ENCODE measurements at places on chromosomes 16 and 17.

- no peak for DNase-seq
Measured at GRCh38 chr16:87792205-87792565, 26.4 kb upstream of the KLHDC4 start.

DNA sequence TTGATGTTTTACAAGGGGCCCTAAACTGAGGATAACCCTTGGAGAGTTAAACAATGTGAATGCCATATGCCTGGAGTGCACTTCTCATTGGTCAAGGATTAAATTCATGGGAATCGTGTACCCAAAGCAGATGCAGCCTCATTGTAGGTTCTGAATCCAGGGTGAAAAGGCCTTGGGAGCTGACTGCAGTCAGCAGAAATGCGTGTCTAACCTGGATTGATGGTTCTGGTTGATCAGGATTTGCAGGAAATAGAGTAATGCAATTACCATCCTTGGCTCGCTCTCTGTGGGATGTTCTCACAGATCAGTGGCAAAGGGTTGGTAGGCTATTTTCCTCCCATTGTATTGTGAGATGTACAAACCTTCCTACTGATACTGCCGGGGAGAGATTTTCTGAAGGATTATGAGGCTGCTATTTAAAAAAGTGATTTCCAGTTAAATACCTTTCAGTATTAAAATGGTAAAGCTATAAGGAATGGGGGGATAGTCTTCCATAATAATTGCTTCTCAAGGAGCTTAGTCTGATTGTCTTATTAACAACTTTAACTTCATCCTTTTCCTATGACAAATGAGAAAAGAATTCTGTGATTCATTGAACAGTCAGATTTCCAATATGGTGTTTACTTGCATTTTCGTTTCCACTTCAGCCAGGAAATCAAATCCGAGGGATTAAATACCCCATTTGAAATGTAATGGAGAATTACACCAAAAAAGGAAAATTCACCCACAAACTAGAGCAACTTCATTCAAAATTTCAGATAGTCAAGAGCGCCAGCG, 1028.1 kb upstream of the EEF2KMT start:
- no peak for DNase-seq

DNA sequence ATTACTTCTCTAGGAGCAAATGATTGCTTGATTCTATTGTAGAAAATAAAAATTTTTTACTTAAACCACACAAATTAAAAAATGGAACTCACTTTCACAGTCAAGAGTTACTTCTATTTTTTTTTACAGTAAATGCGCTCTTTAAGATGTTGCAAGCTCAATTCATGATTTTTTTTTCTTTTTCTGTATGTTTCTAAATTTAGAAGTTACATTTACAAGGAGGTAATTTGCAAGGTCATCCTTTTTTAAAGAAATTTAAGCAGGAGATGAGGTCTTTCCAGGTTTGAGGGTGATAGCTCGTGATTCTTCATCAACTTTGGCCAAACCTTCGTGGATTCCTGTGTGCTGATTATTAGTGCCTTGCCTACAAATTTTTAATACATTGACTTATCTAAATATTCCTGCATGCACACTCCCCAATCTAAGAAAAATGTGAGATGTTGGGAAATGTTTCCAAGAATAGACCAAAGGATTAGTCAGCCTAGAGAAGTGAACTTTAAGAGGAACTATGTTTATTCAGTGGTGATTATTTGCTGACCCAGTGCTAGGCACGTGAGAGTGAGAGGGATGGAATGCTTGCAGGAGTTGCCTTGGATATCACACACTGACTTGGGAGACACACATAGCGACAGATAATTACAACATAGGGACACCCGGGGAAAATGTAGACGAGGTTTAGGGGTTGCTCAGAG, 429.8 kb downstream of the MAF start:
- DNase-seq = no peak

DNA sequence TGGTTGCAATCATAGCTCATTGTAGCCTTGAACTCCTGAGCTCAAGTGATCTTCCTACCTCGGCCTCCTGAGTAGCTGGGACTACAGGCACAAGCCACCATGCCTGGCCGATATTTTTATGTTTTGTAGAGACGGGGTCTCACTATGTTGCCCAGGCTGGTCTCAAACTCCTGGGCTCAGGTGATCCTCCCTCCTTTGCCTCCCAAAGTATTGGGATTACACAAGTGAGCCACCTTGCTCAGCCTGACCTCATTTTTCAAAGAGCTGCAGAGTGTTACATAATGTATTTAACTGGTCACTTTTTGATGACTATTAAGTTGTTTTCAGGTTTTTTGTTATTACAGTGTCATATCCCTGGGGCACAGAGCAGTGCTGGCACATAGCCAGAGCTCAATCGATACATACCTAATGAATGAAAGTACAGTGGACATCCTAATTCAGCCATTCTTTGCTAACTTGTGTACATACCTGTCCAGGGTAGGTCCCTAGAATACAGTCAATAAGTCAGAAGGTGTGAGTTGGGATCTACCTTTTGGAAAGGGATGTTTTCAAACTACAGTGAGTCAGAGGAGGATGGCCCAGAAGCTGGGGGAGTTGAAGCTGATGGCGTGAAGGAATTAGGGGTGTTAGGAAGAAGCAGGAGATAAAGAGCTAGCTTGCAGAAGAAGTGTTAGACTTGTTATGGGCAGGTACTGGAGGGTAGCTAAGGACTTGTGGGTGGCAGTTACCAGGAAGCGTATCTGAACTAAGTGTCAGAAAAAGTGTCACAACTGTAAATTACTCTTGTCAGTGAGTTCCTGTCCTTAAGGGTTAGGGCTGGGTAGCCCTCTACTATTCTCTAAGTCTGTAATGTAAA, 20.1 kb upstream of the CYLD start:
- no peak for DNase-seq

GRCh38 chr16:77594799-77595596, 127.3 kb upstream of the NUDT7 start:
- no peak for DNase-seq

DNA sequence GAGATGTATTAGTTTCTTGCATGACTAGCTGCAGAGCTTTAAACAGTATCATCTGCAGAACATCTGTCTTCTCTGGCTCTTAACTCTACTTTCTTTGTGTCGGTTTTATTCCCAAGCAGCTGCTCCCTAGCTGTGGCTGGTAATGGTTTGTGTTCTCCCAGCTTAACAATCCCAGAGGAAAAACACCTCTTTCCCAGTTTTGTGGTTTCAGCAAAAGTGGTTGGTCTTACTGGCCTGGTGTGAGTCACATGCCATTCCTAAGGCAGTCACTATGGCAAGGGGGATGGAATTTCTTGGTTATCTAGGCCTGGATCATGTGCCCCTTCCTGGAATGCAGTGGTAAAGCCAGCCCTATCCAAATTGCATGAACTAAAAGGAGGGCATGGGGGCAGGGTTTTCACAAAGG, 27.5 kb downstream of the OMG start:
- no peak for DNase-seq

- DNase-seq = no peak
Measured at GRCh38 chr17:43219746-43220380, 8.2 kb downstream of the TMEM106A start.

DNA sequence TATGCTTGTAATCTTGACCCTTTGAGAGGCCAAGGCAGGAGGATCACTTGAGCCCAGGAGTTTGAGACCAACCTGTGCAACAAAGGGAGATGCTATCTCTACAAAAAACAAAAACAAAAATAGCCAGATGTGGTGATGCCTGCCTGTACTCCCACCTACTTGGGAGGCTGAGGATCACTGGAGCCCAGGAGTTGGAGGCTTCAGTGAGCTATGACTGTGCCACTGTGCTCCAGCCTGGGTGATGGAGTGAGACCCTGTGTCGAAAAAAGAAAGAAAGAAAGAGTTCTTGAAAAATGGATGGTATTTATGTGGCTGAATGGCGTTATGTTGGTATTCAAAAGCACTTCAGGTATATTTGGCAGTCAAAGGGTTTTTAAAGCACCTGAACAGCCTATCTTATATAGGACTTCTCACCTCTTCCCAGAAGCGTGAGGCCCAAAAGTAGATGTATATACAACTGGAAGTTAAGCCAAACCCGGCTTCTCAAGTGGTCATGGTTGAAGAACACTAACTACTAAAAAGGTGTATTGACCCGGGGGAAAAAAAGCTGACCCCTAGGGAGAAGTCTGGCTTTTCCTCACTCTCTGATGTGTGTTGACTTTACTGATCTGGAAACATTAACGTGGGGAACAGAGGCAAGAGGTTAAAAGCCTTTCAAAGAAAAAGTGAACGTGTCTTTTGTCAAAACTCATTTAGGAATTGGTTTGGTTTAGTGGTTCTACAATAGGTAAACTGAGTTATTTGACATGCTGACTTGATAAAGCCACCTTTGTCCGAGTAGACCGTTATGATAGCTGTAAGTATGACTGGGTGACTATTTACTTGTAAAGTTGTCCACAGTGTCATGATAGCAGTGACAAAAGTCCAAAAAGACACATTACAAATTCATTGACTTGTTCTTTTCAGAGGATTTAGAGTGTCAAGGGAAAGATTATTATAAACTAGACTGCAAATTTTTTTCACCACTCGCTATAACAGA, 183.4 kb downstream of the IRX3 start:
- DNase-seq = no peak

DNA sequence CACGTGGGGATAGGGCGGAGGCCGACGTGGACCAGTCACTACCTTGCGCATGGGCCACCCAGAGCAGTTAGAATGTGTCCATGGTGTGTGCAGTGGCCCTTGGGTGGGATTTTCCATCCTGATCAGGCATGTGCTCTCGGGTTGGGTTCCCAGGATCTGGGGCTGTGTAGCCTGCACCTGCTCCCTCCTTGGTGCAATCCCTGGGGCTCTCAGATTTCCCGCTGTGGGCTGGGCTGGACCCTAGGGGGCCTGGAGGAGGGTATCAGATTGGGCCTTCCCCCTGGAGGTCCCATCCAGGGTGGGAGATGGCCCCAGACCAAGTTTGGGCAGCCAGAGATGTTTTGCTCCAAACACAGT, 1.3 kb downstream of the SMTNL2 start:
- DNase-seq = no peak

DNA sequence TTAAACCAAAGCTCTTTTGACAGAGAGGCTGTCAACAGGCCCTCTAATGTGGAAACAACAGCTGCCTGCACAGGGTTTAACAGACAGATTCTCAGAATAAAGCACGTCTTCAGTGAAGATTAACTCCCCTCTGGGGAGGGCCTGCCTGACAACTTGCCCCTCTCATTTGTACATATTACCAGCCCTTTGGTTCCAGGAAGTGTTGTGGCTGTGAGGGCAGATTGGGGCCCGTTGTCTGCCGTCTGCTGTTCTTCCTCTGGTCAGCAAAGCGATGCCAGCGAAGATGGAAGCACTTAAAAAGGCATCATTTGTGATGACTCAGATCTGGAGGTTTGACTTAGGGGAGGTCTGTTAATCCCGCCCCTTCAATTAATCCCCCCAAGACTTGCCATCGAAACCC, 177.0 kb upstream of the IRX6 start:
- no peak for DNase-seq

DNA sequence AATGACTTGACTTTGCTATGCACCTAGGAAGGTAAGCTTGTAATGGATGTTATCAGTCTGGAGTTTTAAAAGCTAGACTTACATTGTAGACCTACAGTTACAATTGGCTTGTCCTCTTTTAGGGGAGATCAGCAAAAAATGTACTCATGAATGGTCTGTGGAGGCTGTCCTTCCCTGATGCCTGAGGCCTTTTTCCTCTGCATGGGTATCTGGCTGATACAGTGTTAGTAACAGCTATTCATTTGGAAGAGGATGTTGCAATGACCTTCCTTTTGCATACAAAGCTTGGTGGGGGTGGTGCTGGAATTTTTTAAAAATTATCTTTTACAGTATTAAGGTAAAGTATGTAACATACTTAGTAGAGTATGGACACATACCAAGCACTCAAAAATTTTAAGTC, 525.5 kb downstream of the KIF2B start:
- no peak for DNase-seq

GRCh38 chr17:56978441-56979090, 635 bp downstream of the SCPEP1 start:
- no peak for DNase-seq

GRCh38 chr17:79792984-79793923, 3.6 kb downstream of the CBX8 start:
- no peak for DNase-seq

GRCh38 chr17:41664172-41664457, 24.6 kb upstream of the EIF1 start:
- DNase-seq = no peak

- no peak for DNase-seq
Measured at GRCh38 chr17:63275318-63275970, 170.7 kb downstream of the CYB561 start.

DNA sequence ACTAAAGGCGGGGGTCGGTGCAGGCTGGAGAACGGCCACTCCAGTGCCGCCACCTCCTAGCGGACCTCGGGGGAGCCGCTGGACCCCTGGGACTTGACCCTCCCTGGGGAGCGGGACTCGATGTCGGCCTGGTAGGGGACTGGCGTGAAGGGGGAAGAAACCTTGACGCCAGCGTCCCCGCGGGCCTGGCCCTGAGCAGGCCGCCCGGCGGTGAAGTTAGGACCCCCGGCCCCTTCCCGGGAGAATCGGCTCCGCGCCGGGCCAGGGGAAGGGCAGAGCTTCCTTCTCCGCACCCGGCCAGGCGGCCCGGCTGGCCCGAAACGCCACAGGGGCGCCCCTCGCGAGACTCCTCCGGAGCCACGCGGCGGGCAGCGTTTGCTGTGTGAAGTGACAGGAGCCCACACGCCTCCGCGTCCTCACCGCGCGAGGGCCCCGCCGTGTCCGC, 389 bp downstream of the DUS1L start:
- DNase-seq = peak; percentile 24

GRCh38 chr16:35795361-35796029, 2336.1 kb downstream of the TP53TG3F start:
- no peak for DNase-seq

GRCh38 chr17:38777641-38778250, 21.6 kb downstream of the PIP4K2B start:
- peak; percentile 18 for DNase-seq

- DNase-seq = no peak
Measured at GRCh38 chr17:71387456-71387855, 733.4 kb upstream of the SOX9 start.

DNA sequence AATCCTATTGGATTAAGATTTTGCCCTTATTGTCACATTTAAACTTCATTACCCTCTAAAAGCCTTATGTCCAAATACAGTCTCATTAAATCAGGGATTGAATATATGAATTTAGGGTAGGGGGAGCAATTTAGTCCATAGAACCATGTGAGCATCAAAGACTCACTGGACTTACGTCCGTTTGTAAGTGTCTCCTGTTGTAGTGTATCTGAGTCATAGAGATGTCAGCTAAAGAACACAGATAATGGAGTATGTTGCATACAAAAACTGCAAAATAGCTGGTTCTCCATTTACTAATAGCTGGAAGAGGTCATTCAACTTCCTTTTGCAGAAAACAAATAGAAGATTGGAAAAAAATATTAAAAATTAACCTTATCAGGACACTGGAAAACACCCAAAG, 599.1 kb upstream of the SOX9 start:
- no peak for DNase-seq

GRCh38 chr17:36142806-36143205, 33.6 kb downstream of the TBC1D3B start:
- no peak for DNase-seq
